Activated CD4-positive, alpha-beta memory T cell treated with anti-CD3 and anti-CD28 coated beads for 36 hours (primary cell): ENCODE measurements at places on chromosomes 5 and 9. TPM values are rescaled to one million over a fixed set of nuclear protein-coding genes. Genes with fewer than 3 reads are reported as not detected.
A peak's percentile ranks its signal among the peaks of the same experiment; 100 is the strongest.

CA9 gene
- total RNA-seq: 1.6 TPM

PCDHGA7 gene
- total RNA-seq: 0.07 TPM

KIF27 gene
- total RNA-seq: 2.6 TPM

PLEKHG4B gene
- total RNA-seq: not detected

PLGRKT gene
- total RNA-seq: 59.4 TPM

MELK gene
- 68.4 TPM for total RNA-seq

FGD3 gene
- total RNA-seq: 47.7 TPM

NAIP gene
- total RNA-seq: 6.9 TPM

SLC6A19 gene
- not detected for total RNA-seq

IFNA13 gene
- not detected for total RNA-seq

MLANA gene
- total RNA-seq: not detected

MAT2B gene
- 122 TPM for total RNA-seq

FER gene
- total RNA-seq: 9.1 TPM

DNA sequence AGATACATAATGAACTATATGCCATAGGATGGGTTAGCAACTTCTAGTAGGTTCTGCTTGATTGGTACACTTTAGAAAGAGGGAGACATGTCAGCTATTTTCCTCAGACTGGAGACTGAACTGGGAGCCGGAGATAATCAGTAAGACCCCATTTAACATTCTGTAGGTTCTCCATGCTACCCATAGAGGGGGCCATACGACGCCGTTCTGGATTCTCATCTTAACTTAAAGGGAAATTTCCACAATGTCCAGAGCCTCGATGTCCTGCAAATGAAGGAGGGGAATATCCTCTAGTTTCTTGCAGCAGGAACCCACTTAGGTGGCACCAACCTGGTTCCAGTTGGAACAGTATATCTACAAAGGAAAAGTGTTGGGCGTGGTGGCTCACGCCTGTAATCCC lies 22.3 kb upstream of the NPM1 start:
- no peak overlapping the region for H3K4me3 ChIP-seq
- peaks cover 11% of the 10 kb centered on the region for H3K27me3 ChIP-seq
- H3K4me1 ChIP-seq: no peaks in the 10 kb centered on the region
- no peak overlapping the region for H3K27ac ChIP-seq
- H3K36me3 ChIP-seq: no peaks in the 10 kb centered on the region

- H3K4me3 ChIP-seq: no peak overlapping the region
- no peak for DNase-seq
- no peaks in the 10 kb centered on the region for H3K4me1 ChIP-seq
- H3K27me3 ChIP-seq: no peaks in the 10 kb centered on the region
- no peak overlapping the region for H3K27ac ChIP-seq
These were observed 41.7 kb downstream of the NFX1 start for GRCh38 chr9:33332011-33332410.

- no peaks in the 10 kb centered on the region for H3K36me3 ChIP-seq
- no peaks in the 10 kb centered on the region for H3K4me1 ChIP-seq
- DNase-seq: no peak
These were observed 35.2 kb downstream of the KCNT1 start for GRCh38 chr9:135736979-135737839.

GRCh38 chr9:90706230-90706629 lies 63.6 kb upstream of the DIRAS2 start:
- H3K4me1 ChIP-seq: no peaks in the 10 kb centered on the region
- H3K27me3 ChIP-seq: peaks cover 17% of the 10 kb centered on the region
- DNase-seq: no peak

GRCh38 chr5:73821003-73821402 lies 195.0 kb downstream of the ARHGEF28 start:
- H3K27me3 ChIP-seq: peaks cover 1% of the 10 kb centered on the region
- H3K4me1 ChIP-seq: no peaks in the 10 kb centered on the region
- H3K36me3 ChIP-seq: no peaks in the 10 kb centered on the region

DNA sequence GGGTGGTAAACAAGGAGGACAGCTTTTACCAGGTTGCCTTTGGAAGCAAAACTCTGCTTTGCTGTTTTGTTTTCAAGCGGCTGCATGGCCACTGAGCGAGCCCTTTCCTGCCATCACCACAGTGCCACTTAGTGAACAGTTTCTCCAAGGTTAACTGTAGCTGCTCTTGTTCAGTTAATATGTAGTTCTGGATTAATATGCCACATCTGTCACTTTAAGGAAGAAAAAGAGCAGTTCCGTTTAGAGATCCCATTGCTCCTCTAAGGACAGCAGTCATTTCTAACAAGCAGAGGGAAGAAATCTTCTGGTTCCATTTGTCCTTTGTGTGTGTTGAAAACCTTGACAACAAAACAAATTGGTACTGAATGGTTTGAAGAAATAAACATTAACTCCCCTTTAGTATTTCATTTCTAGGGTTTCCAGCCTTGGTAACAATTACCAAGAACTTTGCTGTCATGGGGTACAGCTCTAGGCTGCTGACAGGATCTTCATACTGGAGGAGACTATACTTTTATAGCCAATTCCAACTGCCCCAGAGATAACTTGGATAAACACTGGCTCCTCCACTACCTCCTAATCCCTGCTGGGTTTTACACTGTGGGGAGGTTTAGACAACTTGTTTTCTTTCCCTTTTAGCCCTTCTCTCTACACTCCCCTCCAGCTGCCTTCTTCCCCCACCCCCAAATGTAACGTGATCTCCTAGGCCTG lies 10.3 kb upstream of the ABL1 start:
- no peak overlapping the region for H3K27ac ChIP-seq
- H3K4me3 ChIP-seq: no peak overlapping the region
- H3K4me1 ChIP-seq: peaks cover 4% of the 10 kb centered on the region
- DNase-seq: no peak
- H3K36me3 ChIP-seq: peaks cover 5% of the 10 kb centered on the region

GRCh38 chr9:71990466-71990865 lies 69.9 kb downstream of the C9orf57 start:
- no peaks in the 10 kb centered on the region for H3K4me1 ChIP-seq
- H3K27me3 ChIP-seq: no peaks in the 10 kb centered on the region
- no peak overlapping the region for H3K4me3 ChIP-seq

- no peaks in the 10 kb centered on the region for H3K27me3 ChIP-seq
- peak overlapping the region; percentile 99 for H3K27ac ChIP-seq
- H3K4me3 ChIP-seq: peak overlapping the region; percentile 87
These were observed 861 bp downstream of the UBQLN1 start for GRCh38 chr9:83706676-83707517.

GRCh38 chr9:120558454-120558853 lies 21.5 kb downstream of the CDK5RAP2 start:
- H3K27ac ChIP-seq: no peak overlapping the region
- no peak overlapping the region for H3K4me3 ChIP-seq
- no peaks in the 10 kb centered on the region for H3K27me3 ChIP-seq
- H3K36me3 ChIP-seq: peaks cover 36% of the 10 kb centered on the region
- no peak for DNase-seq

DNA sequence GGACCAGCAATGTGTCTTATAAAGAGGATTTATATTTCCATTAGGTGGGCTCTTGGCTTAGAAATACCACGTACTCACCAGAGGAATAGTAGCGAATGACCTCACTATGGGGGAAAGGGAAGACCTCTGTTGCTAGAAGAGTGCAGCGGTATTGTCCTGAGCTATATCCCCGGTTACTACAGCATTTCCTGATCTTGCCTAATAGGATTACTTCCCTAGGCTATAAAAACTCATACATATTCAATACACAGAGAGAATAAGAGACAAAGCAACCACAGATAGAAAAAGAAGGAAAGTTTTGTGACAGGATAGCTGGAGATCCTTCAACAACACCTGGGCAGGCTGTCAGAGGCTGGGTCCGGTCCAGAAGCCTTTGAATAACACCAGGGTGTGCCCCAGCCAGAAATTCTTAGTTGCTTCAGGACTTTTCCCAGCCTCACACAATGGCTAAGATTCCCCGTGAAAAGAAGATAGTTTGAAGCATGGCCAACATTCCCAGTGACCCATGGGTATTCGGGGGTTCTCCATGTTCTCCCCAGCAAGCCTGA lies 85.4 kb downstream of the TRIM36 start:
- H3K36me3 ChIP-seq: no peaks in the 10 kb centered on the region
- no peaks in the 10 kb centered on the region for H3K4me1 ChIP-seq
- DNase-seq: no peak
- H3K27ac ChIP-seq: no peak overlapping the region
- H3K4me3 ChIP-seq: no peak overlapping the region

- peaks cover 12% of the 10 kb centered on the region for H3K27me3 ChIP-seq
- H3K4me3 ChIP-seq: no peak overlapping the region
- no peaks in the 10 kb centered on the region for H3K36me3 ChIP-seq
- H3K27ac ChIP-seq: no peak overlapping the region
These were observed 94.2 kb upstream of the SLIT3 start for GRCh38 chr5:169395136-169395535.

GRCh38 chr9:85745203-85745602 lies 3.4 kb upstream of the AGTPBP1 start:
- no peaks in the 10 kb centered on the region for H3K36me3 ChIP-seq
- H3K4me1 ChIP-seq: peaks cover 24% of the 10 kb centered on the region
- H3K4me3 ChIP-seq: no peak overlapping the region
- DNase-seq: no peak
- no peak overlapping the region for H3K27ac ChIP-seq

- no peak overlapping the region for H3K4me3 ChIP-seq
- H3K4me1 ChIP-seq: peaks cover 5% of the 10 kb centered on the region
- no peak overlapping the region for H3K27ac ChIP-seq
- H3K27me3 ChIP-seq: peaks cover 4% of the 10 kb centered on the region
- DNase-seq: no peak
These were observed 15.4 kb upstream of the SMIM15 start for GRCh38 chr5:61177716-61178115.

GRCh38 chr9:71796100-71796767 lies 27.9 kb upstream of the CEMIP2 start:
- peaks cover 53% of the 10 kb centered on the region for H3K4me1 ChIP-seq
- H3K27me3 ChIP-seq: no peaks in the 10 kb centered on the region
- DNase-seq: peak; percentile 56
- peak overlapping the region; percentile 69 for H3K27ac ChIP-seq
- H3K36me3 ChIP-seq: no peaks in the 10 kb centered on the region

GRCh38 chr5:177471610-177472356 lies 1.7 kb downstream of the DBN1 start:
- H3K36me3 ChIP-seq: no peaks in the 10 kb centered on the region
- H3K4me1 ChIP-seq: peaks cover 22% of the 10 kb centered on the region
- DNase-seq: peak; percentile 24
- H3K4me3 ChIP-seq: peak overlapping the region; percentile 12

GRCh38 chr5:179300581-179301180 lies 44.6 kb downstream of the ADAMTS2 start:
- H3K27ac ChIP-seq: no peak overlapping the region
- H3K36me3 ChIP-seq: no peaks in the 10 kb centered on the region
- DNase-seq: no peak

GRCh38 chr9:133275105-133276000 lies at the start of gene ABO:
Gene ABO, minus strand, starts transcription at chr9:133275201.
- H3K4me3 ChIP-seq: no peak within 1 kb of the TSS
- no peak within 1 kb of the TSS for H3K27ac ChIP-seq
- peaks cover 43% of the 10 kb centered on the region for H3K27me3 ChIP-seq
- DNase-seq: no peak
- no peaks in the 10 kb centered on the region for H3K36me3 ChIP-seq

- H3K4me3 ChIP-seq: no peak overlapping the region
- H3K27ac ChIP-seq: no peak overlapping the region
- peaks cover 8% of the 10 kb centered on the region for H3K27me3 ChIP-seq
- H3K4me1 ChIP-seq: no peaks in the 10 kb centered on the region
- H3K36me3 ChIP-seq: no peaks in the 10 kb centered on the region
These were observed 13.0 kb downstream of the NREP start for GRCh38 chr5:111743988-111744387.

DNA sequence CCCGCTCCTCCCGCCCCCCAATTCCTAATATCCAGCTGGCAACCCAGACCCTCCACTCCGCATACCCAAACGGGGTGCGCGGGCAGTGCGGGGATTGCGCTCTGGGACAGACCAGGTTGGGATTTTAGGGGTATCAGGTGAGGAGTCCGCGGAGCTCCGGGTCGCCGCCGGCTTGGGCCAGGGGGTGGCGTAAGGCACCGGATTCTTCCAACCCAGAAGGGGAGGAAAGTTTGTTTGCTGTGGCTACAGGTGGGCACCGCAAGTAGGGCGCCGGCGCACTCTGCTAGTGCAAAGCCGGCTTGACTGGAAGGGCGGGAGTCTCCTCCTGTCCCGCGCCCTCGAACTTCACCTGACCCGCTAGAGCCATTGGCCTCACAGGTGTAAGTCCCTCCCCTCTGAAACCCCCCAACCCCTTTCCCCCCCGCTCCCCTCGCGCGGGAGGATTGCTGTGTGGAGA lies 709 bp downstream of the IQGAP2 start:
- H3K36me3 ChIP-seq: peaks cover 8% of the 10 kb centered on the region
- H3K27ac ChIP-seq: peak overlapping the region; percentile 98
- peaks cover 51% of the 10 kb centered on the region for H3K4me1 ChIP-seq
- peak overlapping the region; percentile 98 for H3K4me3 ChIP-seq
- no peaks in the 10 kb centered on the region for H3K27me3 ChIP-seq
